ENCODE measurements at places on chromosomes 12 and 14.
A peak's percentile ranks its signal among the peaks of the same experiment; 100 is the strongest.

- DNase-seq, result no peak
Measured at GRCh38 chr12:27513155-27513824, 10.7 kb upstream of the PPFIBP1 start.

DNA sequence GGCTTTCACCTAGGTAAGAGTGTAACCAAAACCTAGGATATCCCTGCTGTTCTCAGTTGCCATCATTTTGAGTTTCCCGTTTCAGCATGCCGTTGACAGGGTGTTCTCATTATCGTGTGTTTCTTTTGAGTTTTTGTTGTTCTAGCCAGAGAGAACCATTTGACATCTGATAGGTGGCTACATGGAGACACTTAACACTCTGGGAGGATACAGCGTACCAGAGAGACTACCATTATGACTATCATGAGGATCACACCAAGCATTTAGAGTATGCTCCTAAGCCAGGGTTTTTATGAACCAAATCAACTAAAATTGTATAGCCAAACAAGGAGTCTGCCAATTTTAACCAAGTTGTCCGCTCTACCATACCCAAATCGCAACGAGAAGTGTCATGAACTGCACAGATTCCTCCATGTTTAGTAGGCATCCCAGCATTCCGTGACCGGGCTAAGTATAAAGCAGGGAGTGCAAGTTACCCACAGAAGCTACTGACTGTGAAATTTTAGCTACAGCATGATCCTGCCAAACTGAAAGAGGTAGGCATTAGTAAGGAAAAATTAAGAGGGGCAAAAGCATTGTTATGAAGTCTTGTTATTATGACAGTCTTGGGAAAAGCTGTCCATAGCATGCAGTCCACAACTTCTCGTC, 48.8 kb downstream of the MARK3 start:
- DNase-seq, result no peak

DNA sequence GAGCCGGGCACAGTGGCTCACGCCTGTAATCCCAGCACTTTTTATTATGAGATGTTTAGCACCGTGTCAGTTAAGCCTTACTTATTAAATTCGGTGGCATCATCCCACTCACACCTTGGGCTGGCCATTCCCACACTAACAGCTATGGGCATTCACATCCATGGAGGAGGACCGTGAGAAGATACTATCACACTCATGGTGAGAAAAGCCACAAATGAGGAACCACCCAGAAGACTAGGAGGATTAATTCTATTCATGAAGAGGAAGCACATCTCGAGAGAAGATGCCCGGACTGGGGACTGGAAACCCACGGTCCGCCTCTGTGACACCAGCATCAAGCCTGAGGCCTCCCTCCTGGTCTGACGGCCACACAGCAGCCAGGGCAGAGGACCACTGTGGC, 4.9 kb downstream of the CDC42BPB start:
- DNase-seq, result no peak

GRCh38 chr12:112977641-112978040, 678 bp upstream of the OAS2 start:
- no peak for DNase-seq

DNA sequence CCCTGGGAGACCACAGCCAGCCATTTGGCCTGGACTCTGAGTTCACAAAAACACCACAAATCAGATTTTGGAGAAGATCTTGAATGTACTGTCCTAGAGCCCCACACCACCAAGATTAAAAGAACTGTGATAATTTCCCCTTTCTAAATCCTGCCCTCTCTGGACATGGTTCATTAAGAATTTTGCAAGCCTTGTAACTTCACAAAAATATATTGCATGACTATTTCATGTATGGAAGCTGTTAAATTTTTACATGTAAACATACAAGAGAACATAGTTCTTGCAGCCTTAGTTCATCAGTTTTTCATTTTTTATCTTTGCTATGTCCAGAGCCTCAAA, 97.0 kb downstream of the SCARB1 start:
- no peak for DNase-seq

DNA sequence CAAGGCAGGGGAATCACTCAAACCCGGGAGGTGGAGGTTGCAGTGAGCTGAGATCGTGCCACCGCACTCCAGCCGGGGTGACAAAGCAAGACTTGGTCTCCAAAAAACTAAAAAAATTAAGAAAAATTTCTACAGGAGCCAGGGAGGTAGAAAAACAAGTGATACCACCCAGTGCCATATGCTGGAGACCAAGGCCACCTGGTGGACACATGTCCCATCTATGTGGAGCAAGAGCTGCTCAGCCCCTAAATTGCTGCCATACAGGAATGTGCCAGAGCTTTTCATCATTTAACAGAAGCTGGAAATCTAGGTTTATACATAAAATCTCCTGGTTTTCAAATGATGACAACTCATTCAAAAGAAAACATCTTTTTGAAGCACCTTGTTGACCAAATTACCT, 61.4 kb upstream of the ELK3 start:
- peak; percentile 23 for DNase-seq

- no peak for DNase-seq
Measured at GRCh38 chr12:124428136-124428791, 133.4 kb downstream of the RFLNA start.

DNA sequence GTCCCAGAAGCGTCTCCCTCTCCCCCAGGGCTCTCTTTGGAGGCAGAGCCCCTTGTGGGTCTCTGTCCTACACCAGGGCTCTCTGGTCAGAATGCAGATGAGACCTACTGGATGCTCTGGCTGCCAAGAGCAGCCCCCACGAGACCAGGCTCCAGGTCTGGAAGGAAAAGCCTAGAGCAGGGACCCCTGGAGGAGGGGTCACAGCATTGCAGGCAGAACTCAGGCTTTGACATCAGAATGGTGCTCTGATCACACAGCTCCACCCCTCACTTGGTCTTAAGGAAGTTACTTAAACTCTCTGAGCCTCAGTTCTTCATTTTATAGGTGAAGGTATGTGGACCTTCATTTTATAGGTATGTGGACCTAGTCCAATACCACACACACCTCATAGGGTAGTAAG, 83.1 kb downstream of the ARL6IP4 start:
- peak; percentile 58 for DNase-seq

GRCh38 chr12:29676676-29677075, 107.1 kb downstream of the TMTC1 start:
- no peak for DNase-seq

- no peak for DNase-seq
Measured at GRCh38 chr14:75013290-75013689, 10.6 kb downstream of the EIF2B2 start.

- no peak for DNase-seq
Measured at GRCh38 chr12:109562871-109563270, 10.4 kb downstream of the MMAB start.

DNA sequence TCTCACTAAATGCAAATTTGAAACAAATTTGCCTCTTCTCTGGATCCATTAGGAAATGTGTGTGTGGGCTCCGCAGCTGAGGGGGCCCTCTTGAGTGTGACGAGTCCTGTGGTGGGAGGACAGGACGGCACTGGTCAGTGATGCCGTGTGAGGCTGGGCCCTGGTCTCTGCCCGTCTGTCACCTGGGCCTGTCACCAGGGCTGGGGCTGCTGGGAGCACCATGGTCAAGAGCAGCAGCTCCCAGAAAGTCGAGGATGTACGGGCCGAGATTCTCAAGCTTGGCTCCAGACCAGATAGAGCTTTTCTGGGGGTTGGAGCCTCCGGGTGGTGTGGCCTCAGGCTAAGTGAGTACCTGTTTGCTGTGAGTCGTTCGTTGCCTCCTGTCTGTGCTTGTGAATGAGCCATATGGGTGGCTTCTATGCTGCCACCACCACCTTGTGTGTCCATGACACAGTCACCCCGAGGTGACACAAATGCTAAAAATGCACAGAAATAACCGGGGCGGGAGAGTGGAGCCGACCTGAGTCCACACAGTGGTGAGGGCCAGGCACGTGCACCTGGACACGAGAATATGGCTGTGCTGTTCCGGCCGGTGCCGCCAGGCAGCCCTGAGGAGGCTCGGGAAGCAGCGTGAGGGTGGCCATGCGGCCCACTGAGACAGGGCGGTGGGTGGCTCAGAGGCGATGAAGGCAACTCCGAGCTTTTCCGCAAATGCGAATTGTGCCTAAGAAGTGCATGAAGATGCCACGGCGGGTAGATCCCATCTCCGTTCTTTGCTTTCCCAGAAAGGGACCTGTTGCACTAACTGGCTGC, 8.7 kb downstream of the PGAM5 start:
- no peak for DNase-seq

DNA sequence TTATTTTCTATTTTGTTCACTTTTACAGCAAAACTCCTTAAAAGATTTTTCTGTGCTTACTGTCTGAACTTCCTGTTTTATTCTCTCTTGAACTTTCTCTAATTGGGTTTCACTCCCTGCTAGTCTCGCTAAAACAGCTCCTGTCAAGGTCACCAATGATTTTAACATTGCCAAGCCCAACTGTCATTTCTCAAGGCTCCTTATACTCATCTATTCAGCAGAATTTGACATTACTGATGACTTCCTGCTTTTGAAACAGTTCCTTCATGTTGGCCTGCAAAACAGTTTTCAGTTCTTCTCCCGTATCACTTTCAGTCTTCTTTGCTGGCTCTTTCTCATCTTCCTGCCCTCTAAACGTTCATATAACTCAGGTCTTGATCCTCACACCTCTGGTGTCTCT, 268.5 kb upstream of the USP15 start:
- DNase-seq, result no peak

DNA sequence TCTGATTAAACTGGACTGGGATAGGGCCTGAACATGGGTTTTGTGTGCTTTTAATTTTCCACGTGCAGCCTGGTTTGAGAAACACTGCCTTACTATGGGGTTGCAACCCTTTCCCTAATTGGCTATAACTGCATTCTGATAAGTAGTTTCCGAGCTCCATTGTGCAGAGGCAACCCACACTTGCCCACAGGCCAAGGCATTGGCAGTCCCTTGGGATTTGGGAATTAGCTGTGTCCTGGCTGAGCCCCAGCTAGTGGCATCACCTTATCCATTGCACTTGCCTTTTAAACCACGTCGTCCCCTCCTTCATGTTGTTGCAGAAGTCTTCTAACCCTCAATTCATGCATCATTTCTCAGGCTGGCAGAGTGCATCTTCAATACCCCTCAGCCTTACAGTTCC, 10.2 kb downstream of the VCPKMT start:
- DNase-seq, result no peak

GRCh38 chr14:58771016-58771415, 133.3 kb downstream of the DACT1 start:
- DNase-seq, result no peak

- no peak for DNase-seq
Measured at GRCh38 chr14:74516451-74517160, 23.0 kb downstream of the ISCA2 start.

DNA sequence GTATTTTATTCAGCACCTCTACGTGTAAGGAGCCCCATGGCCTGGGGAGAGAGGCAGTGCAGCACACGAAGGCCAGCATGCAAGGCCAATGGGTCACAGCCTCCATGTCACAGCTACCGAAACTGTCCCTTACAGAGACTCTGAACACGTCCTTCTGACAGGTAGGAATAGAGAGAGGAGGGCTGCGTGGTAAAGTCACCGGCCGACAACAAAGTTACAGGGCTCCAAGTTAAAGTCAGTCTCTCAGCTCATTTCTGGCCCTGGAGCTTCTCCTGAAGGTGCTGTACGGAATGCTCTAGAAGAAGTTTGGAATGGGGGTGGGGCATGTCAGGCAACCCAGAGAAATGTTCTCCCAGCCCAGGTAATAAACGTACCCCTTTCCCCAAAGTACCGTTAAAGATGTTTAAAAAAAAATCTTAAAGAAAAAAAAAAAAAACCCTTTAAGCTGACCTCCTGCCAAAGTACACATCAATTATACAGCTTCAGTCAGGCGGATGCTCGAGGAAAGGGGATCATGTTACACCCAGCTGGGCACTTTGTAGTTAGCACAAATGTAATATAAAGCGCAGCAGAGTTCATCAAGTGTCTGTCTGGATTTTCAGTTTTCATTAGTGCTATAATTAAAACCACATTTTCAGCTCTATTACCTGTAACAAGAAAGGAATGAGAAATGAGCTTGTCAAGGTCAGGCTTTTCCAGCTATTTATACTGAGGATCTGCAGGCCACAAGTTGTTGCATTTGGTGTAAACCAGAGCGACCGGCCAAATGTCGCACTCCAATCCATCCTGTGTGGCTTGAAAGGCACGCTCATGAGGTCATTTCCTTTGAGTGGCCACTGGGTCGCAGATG, 53.3 kb upstream of the CDKN3 start:
- no peak for DNase-seq

- no peak for DNase-seq
Measured at GRCh38 chr12:101571105-101571504, 23.7 kb upstream of the MYBPC1 start.

- no peak for DNase-seq
Measured at GRCh38 chr12:110286623-110287022, 5.6 kb downstream of the ATP2A2 start.

DNA sequence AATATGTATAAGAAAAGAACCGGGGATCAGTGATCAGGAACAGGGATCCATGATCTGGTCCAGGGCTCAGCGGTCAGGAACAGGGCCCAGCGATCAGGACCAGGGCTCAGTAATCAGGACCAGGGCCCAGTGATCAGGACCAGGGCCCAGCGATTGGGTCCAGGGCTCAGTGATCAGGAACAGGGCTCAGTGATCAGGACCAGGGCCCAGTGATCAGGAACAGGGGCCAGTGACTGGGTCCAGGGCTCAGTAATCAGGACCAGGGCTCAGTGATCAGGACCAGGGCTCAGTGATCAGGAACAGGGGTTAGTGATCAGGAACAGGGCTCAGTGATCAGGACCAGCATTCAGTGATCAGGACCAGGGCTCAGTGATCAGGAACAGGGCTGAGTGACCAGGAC, 56.3 kb downstream of the TMEM121 start:
- DNase-seq, result no peak

DNA sequence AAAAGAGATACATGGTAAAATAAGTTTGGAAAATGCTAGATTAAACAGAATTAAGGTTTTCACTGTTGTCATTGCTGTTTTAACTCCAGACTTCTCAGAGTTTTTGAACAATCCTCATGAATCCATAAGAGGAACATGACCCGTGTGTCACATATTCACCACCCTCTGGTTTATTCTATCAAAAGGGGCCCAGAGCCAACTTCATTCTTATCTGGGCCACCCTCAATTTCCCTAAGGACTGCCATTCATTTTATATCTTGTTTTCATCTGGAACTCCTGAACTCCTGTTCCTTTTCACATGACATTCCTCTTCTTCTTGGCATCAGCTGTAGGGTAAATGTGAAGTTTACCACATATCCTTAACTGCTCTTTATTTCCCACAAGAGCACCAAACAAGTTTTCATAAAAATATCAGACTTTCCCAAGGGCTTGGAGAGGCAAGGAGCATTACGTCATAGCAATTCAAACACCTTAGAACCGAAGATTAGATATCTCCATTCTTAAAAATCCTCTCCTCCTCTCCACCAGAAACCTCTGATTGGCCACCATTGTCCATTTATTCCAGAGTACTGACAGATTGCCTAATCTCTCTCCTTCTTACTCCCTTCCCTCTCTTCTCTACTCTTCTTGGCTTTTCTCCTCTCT, 225.2 kb downstream of the SEC23A start:
- no peak for DNase-seq

DNA sequence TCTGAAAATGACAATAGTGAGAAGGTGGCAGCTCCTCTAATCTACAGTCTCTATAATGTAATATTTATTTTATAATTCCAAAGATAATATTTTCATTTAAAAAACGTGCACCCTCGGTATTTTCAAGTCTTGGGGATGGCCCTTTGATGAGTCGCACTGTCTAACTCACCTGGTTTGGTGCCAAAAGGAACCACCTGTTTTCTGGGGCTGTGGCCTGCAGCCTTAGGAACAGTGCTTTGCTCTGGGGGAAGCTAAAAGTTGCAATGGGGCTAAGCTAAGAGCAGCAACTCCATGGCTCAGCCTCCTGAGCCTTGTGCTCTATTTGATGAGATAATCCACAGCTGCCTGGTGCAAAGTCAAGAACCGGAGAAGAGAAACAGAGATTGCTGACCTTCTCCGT, 6.4 kb upstream of the ENDOU start:
- DNase-seq, result no peak
